Fibroblast of skin of back (primary cell): ENCODE measurements at places on chromosomes 6 and 20.
A peak's percentile ranks its signal among the peaks of the same experiment; 100 is the strongest.

- peak; percentile 90 for DNase-seq
Measured at GRCh38 chr20:19497064-19497463, 261.0 kb upstream of the RIN2 start.

DNA sequence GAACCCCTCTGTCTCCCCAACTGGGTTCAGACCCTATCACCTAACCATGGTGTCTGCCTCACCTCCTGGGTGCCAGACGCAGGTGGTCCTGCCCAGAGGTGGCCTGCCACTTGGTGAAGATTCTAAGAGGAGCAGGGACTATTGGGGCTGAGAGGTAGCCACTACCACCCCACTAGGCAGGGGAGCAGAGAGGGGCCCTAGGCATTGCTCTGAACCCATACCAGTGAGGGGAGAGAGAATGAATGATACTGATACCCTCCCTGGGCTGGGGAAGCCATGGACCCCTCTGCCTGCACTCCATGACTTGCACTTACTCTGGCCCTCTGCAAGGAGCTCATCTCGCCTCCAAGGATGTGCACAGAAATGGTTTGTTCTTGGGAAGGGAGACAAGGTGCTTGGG, 31.7 kb upstream of the SPDEF start:
- DNase-seq, result no peak

DNA sequence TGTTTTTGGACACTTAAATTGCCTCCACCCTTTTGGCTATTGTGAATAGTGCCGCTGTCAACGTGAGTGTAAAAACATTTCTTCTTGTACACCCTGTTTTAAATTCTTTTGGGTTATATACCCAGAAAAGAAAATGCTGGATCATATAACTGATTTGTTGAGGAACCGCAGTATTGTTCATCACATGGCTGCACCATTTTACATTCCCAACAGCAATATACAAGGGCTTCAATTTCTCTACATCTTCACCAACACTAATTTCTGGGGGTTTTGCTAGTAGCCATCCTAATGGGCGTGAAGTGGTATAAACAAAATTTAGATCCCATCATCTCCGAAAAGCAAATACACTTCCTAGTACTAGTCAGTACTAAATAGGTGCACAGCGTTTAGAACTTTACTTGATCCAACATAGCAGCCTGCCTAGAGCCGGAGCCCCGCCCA, 579 bp upstream of the BPHL start:
- DNase-seq, result no peak

DNA sequence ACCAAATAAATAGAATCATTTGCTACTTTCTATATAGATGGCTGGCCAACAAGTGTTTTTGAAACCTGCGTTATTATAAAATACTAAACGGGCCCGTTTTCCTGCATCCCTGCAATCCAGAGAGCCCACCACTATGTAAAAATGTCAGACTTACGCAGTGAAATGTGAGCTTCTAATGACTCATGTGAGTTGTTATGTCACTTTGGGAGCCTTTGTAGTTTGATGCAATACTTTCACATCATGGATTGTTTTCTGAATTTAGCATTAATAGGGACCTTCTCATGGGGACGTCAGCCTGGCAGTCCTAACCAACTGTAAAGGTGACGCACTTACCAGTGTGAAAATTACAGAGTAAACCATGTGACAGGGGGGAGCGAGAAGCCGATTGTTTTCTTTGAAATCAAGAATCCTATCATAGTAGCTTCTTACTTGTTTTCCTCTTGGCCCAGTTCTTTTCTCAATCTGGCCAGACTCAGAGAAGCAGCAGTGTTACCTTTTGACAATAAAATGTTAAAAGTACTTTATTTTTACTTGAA, 75.3 kb downstream of the SSR1 start:
- DNase-seq, result no peak

DNA sequence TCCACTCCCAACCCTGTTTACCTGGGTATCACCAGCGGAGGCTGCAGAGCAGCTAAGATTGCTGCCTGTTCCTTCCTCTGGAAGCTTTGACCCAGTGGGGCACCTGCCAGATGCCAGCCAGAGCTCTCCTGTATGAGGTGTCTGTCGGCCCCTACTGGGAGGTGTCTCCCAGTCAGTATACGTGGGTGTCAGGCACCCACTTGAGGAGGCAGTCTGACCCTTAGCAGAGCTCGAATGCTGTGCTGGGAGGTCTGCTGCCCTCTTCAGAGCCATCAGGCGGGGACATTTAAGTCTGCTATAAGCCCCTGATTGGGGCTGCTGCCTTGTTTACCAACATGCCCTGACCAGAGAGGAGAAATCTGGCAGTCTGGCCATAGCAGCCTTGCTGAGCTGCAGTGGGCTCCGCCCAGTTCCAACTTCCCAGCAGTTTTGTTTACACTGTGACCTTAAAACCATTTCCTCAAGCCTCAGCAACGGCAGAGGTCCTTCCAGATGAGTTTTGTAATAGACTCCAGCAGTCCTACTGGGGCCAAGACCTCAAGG, 2.8 kb downstream of the RAET1E start:
- peak; percentile 38 for DNase-seq

GRCh38 chr6:127347178-127347577, 3.8 kb upstream of the ECHDC1 start:
- no peak for DNase-seq

GRCh38 chr6:134534708-134535149, 216.8 kb upstream of the SGK1 start:
- peak; percentile 48 for DNase-seq

DNA sequence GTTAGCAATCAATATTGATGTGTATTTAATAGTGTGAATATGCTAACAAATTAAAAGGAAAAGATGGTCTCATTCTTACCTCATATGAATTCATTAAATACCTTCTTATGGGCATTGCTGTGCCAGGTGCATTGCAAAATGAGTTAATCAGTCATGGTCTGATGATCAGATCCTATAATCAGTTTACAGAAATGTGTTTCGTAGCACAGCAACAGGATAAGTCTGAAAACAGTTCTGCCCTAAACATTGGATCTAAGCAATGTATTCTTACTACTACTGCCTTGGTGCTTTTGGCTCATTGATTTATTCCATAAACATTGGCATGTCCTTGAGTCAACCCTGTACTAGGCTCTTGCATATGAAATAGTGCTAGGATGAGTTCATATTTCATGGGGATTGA, 417.0 kb upstream of the JAG1 start:
- no peak for DNase-seq

GRCh38 chr6:21360336-21360735, 233.2 kb upstream of the SOX4 start:
- DNase-seq, result no peak

DNA sequence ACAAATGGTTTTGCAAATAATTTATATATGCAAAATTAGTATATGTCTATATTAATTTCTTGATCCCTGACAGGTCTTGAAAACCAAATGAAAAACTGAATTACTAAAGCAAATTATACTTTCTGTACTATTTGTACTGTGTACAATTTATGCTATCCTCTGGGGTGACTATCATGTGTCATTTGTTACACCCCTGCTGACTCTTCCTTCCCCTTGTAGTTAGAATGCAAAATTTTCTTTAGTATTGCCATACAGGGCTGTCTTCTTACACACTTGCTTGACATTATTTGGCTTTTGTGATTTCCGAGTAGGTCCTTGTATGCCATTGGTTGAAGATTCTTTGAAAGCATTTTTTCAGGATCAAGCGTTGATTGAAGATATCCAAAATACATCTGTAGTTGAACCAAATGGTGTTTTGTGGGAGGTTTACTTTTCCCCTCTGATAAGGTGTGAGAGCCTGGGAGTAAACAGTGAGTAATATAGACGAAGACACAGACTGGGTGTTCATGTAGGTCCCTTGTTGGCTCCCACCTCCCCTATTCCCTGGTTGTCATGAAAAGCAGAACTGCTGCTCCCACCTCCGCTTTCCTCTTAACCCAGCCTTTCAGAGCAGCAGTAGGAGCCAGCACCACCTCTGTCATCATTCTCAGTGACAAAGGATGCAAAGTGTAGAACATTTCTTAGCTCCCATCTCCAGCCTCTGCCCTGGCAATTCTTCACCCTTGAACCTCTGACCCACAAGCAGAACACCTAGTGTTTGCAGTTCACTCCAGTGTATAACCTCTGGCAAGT, 29.0 kb downstream of the NCOA7 start:
- no peak for DNase-seq

GRCh38 chr20:59222253-59223181, 58.9 kb downstream of the ZNF831 start:
- peak; percentile 66 for DNase-seq

DNA sequence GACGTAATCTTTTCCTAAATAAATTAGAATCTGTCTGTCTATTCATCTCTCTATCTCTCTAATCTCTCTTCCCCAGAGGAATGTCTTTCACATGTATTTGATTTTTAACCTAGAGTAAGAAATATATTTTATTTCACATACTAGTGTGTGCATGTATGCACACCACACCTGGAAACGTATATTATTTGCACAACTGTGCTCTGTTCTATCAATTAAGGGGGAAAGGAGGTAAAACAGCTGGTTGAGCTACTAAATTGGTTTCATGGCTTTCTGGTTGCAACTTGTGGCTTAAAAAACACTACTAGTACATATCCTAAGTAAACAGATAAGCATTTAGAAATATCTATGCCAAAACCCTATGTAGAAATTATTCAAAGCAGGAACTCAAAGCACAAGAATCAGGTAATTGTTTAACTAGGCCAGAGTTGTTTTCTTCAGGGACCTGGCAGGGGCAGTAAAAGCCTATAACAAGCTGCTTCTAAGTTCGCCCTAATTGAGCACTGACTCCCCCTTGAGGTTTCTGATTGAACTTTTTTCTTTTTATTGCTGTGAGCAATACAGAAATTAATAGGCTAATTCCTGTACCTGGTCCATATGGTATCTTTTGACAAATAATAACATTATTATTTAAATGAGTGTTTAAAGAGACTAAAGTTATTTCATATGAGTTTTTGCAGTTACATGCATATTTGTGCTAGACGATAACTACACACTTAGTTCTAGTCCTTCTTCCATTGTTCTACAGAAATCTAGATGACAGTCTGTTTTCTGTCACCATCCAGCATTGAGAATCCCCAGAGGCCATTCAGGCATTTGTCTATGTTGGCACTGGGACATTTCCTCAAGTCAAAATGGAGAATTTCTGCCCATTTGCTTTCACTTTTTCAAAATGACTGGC, 88.6 kb downstream of the MCHR2 start:
- DNase-seq, result peak; percentile 60

DNA sequence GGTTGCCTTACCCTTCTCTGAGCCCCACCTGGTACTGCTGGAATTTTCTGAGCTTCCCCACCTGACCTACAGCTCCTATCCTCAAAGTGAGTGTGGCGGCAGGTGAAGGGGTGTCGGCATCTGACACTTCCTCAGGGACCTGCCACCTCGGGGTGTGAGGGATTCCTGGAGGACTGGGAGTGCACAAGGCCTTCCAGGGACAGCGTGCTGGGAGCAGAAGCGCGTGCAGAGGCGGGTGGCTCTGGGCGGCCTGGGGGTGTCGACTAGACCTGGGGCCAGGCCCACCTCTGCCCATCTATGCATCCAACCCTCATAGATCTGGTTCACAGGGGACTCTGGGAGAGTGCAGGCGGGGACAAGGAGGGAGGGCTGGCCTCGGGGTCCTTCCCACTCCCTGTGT, 7.8 kb downstream of the DLGAP4 start:
- no peak for DNase-seq

- peak; percentile 5 for DNase-seq
Measured at GRCh38 chr6:138162111-138162954, 594 bp downstream of the ARFGEF3 start.

DNA sequence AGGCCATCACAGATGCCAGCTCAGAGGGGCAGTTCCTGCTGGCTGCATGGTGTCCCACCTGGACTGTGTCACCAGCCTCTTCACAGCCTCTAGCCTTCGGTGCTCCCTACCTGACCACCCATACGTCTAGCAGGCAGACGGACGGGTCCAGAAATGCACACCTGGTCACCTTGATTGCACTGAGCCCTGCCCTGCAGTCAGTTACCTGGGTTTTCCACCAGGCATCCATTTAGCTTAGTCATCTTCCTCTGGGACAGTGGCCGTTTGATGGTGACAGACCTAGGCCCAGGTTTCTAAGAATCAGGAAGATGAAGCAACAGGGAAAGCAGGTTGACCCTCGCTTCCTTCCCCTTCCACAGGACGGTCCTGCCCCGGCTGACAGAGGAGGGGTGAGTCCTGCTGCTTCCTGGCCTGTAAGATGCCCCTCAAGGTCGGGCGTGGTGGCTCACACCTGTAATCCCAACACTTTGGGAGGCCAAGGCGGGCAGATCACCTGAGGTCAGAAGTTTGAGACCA, 9.8 kb upstream of the BPI start:
- DNase-seq, result no peak

GRCh38 chr6:97053643-97054411, 129.3 kb downstream of the KLHL32 start:
- DNase-seq, result peak; percentile 19

DNA sequence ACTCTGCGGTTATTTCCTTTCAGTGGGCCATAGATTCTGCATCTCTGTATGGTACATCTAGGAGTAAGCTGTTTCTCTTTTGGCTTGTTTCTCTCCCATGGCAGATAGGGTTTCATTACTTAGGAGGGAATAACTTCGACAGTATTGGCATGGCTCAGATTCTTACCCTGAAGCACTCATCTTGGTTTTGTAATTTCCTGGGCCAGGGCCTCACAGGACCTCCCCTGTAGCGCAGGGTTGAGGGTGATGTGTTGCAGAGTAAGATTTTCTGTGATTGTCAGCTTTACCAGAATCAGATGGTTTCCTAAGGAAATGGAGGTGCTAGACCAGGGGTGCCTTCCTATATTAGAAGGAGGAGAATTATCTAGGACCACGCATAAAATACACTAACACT, 78.3 kb downstream of the STXBP5 start:
- DNase-seq, result no peak

- no peak for DNase-seq
Measured at GRCh38 chr6:111980971-111981840, 72.7 kb upstream of the CCN6 start.

DNA sequence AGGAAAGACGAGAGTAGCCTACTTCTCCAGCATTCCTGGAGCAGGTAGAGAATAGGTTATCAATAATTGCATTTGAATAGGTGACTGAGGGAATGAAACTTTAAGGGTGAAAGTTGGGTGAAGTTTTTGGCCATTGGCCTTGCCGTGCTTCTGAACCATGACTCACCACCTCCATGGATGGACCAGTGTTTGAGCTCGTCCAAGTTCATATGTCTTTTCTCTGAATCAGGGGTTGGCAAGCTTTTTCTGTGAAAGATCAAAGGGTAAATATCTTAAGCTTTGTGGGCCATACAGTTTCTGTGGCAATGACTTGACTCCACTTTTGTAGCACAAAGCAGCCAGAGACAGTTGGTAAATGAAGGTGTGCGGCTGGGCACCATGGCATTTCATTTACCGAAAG, 31.8 kb downstream of the SNRNP48 start:
- no peak for DNase-seq

- DNase-seq, result peak; percentile 20
Measured at GRCh38 chr6:141077355-141078333, 1055.1 kb upstream of the GJE1 start.

GRCh38 chr6:63675138-63675537, 39.5 kb downstream of the PHF3 start:
- no peak for DNase-seq

DNA sequence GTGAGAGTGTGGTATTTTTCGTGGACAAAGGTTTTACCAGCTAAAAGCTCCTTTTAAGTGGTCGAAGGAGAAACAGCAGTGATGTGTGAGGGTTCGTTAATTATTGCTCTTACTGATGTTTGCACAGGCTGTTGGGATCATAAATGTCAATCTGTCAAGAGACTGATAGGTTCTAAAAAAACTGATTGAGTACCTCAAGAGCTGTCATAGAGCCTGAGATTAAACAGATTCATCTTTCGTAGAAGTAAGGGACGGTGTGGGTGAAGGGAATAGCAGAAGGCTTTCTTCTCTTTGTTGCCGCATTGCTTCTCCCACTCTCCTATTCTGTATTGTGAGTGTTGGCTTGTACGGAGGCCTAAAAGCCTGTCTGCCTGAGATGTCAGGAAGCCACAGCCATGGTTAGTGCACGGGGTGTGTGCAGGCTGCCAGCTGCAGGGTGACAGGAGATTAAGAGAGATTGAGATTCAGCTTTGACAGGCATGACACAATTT, 291.0 kb downstream of the ZFAND3 start:
- DNase-seq, result peak; percentile 30
